Inflammatory macrophage treated with lipopolysaccharide for 4 hours (primary cell): ENCODE measurements at places on chromosomes 1 and 21.

- DNase-seq = no peak
Observed at GRCh38 chr1:4023678-4024077, 123.6 kb upstream of the C1orf174 start.

GRCh38 chr1:41714638-41715389, 203.9 kb downstream of the HIVEP3 start:
- no peak for DNase-seq

GRCh38 chr21:32955311-32956060, 70.2 kb upstream of the OLIG2 start:
- DNase-seq = no peak

- DNase-seq = no peak
Observed at GRCh38 chr1:233656032-233656635, 42.2 kb downstream of the KCNK1 start.

DNA sequence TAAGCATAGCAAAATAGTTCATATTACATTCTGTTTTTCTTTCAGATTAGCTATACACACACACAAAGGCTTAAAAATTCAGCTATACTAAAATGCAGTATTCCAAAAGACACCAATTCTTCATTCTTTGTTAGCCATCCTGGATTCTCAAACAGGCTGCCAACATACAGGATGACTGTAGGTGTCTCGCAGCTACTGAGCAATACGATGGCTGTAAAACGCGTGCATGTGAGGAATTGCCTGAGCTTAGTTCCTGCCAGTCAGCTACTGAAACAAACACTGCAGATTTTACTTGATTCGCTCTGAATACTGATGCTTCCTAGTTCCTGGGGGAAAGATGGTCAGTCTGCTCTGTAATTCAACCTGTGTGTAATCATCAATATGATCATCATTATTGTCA, 24.7 kb upstream of the HMGN1 start:
- DNase-seq = peak; percentile 47

DNA sequence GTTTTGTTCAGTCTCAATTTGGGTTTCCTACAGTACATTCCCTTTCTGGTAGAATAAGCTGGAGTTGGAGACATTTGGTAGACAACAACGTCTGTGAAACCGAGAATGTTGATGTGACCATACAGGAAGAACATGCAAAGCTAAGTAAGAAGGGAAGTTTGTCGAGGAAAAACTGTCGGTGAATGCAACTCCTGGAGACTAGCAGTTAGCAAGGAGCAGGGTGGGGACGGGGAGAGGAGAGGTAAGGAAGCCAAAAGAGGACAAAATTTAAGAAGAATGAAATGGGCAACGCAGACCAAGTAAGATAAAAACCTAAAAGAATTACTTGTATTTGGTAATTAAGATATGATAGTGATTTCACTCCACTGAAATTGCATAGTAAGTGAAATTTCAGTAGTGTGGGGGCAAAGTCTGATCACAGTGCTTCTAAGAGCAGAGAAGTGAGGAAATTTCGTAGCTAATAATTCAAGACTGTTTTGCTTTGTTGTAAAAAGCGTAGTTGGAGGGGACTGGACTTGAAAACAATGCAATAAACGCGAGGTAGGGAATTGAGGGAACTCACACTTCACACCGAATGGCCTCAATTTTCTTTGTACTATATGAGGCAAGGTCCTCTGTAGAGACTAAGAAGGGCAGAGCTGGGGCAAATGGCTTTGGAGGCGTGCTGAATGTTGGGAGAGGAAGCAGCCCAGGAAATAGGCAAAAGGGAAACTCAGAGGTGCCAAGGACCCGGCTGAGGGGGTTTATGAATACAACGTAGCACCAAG, 787 bp upstream of the GIPC2 start:
- no peak for DNase-seq

DNA sequence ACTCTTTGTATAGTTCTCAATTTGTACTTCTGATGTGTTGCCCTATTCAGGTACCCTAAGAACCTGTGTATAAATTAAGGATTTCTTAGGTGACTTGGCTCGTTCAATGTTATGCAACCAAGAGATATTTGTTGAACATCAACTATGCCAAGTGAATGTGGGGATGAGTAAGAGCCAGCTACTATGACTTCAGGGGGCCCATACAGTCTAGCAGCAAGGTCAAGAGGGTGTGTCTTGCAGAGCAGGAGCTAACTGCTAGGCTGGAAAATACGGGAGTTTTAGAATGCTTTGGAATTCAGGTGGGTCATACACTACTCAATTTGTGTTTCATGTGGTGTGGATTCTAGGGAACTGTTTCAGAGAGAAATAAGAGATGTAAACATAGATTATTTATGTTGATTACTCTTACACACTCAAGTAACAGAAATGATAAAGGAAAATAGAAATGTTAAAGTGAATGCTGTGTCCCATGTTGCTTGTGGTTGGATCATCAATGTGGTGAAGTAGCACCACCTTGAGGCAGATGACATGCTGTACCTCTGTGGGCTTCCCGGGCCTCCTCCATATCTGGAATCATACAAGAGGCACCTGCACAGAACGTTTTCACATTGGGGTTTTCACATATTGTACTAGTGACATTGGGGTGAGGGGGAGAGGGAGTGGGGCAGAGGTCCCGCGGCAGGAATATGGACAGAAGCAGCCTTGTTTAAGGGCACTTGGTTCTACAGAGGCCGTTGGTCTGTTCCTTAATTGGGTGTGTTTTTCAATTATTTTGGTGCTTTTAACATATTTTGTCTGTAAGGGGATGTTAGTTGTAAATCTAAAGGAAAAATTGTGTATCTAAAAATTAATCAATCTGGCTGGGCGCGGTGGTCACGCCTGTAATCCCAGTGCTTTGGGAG, 12.4 kb downstream of the ARPC5 start:
- peak; percentile 60 for DNase-seq
